ENCODE measurements at places on chromosomes 1 and 21.

DNA sequence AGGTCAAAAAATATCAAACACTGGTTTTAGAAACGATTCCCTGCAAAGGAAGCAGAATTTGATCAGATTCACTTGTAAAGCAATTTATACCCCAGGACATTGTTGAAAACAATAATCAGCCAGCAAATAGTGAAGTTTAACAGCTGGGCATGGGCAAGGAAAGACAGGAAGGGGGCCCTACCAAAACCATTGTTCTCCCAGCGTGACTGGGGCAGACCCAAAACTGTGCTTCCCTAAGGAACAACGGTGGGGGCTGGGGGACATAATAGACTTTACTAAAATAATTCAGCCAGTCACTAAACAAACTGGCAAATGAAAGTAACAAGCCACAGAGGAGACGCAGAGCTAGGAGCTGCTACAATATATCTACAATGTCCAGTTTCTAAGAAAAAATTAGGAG lies 100.2 kb downstream of the AHCTF1 start:
- no peak for DNase-seq

DNA sequence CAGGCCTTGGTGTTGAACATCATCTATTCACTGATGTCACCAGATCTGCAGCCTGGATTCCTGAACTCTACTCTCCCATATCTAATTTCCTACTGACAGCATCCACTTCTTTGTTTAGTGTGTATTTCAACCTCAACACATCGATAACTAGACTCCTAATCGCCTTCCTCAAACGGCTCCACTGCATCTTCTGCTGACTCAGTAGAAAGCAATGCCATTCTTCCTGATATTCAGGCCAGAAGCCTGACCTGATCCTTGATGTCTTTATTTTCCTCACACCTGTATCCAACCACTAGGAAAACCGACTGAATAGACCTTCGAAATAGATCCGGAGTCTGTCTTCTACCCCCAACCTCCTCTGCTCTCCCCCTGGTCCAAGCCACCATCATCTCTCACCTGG lies 466.9 kb downstream of the PCP4 start:
- DNase-seq: no peak

DNA sequence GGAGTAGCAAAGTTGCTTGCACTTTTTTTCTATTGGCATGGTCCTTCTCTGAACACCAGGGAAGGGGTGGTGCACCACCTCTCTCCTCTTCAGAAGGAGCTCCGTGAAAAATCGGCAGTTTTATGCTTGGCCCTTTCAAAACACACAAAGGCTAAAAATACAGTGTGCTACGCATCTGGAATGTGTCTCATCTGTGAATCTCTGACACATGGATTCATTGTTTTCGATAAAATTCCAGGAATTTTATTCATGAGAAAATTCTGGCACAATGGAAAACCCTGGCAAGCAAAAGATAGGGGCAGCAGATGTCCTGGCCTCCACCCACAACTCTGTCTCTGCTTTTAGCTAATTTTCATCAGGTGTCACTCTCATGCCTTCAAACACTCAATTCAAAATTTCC lies 42.9 kb downstream of the ERG start:
- DNase-seq: no peak

DNA sequence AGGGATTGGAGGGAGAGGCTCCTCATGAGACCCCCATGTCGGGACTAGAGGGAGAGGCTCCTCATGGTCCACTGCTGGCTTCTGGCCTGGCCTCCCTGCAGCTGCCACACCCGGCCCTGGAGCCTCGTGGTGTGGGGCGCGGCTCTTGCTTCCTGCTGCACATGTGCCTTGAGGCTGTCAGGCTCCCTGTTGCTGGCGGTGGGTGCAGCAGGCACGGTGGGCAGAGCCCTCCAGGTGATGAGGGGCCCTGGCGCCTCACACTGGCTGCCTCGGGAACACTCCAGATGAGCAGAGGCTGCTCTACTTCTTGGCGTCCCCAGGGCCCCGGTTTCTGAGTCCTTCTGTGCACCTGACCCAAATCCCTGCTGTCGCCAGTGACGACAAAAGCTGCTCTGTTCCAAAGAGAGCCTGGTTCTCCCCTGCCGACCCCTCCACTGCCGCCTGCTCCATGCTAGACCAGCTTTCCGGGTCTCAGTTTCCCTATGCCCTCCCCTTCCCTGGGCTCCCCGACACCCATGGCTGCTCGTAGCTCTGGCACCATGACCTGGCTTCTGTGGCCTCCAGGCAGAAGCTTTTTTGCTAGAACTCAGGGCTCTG lies 9.7 kb upstream of the ATAD3B start:
- no peak for DNase-seq

DNA sequence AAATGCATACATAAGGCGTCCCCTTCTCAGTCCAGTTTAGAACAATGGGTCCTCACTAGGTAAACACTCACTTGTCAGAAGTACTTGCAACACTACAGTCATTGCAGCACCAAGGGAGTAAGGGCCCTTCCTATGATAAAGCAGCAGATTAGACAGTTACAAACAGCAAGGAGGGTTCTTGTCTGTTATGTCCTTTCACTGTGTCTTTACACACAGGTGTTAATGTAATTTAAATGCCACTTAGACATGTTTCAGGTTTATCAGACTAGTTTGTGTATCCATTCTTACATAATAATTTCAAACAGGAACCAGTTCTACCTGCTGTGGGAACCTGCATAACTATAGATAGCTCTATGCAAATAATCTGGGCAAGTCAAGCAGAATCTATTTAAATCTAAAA lies 105.6 kb upstream of the USH2A start:
- DNase-seq: no peak

- no peak for DNase-seq
Measured at GRCh38 chr1:28171246-28171645, 5.2 kb downstream of the PTAFR start.

DNA sequence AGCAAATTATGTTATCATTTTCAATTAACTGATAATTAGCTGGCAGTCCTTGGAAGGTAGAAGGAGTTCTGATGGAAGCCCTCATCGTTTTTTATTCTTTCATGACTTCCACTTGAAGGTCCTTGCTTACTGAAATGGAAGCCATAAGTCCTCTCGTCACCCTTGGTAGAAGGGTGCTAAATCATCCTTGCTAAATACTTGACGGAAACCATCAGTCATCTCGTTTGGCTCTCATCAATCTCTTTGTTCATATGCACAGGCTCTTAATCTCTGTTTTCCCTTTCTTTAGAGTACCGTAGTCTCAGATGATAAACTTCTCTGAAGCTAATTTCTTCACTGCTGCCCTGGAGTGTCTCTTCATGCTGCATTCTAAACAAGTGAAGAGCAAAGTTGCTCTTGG lies 34.5 kb downstream of the UCK2 start:
- no peak for DNase-seq

DNA sequence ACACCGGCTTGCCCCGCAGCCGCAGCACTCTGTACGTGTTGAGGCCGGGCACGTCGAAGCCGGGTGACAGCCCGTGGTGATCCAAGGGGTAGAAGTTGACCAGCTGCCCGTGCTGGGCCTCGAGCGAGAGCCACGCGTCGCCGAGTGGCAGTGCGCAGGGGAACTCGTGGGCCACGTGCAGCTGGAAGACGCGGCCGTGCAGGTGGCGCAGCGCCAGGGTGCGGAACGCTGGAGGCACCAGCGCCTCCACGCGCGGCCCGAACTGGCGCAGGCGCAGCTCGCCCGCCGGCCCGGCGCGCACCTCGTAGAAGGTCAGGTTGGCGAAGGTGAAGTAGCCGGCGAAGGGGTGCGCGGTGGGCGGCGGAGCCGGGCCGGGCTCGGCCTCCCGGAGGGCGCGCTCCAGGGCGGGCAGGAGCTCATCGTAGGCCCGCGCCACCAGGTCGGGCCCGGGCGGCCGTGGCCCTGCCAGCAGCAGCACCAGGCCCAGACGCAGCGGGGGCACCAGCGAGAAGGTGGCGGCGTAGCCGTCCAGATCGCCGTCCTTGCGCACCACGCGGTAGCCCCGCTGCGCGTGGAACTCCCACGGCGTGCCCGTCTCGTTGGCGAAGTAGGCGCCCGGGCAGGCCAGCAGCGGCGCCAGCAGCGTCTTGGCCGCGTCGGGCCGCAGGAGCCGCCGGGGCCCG lies 19.5 kb downstream of the LACTBL1 start:
- no peak for DNase-seq

- no peak for DNase-seq
Measured at GRCh38 chr1:8568837-8569236, 248.6 kb downstream of the RERE start.

GRCh38 chr1:162165528-162165927 lies 96.0 kb downstream of the NOS1AP start:
- DNase-seq: no peak

DNA sequence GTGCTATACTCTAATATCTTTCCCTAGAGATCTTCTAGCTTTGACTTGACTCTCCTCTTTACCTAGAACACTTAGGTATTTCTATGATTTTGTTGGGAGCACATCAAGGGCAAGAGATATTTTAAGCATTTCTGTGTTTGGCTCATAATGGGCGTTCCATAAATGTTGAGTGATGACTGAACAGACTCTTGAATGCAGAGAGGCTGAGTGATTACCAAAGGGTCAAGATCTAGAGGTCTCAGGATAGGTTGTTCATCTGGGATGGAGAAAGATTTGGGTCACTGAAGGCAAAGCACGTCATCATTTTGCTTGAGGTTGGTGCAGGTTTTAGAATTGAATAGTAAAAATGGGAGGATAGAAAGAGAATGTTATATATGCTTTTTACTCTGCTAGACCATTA lies 705.4 kb upstream of the B3GALT2 start:
- DNase-seq: no peak

DNA sequence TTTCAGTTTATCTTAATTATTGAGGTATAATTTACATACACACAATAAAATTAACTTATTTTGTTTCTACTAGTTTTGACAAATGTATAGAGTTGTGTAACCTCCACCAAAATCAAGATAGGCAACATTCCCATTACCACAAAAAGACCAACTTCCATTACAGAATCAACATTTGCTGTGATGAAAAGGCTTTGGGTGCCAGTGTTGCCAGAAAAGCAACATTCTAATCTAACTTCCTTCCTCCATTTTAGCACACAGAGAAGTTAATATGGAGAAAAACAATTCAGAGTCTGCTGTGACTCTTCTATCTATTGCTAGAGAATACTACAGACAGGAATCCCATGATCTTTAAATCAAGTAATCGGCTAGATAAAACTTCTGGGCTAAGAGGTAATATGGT lies 245.3 kb downstream of the RERE start:
- DNase-seq: no peak

- DNase-seq: no peak
Measured at GRCh38 chr1:204268101-204268500, 54.3 kb upstream of the GOLT1A start.

GRCh38 chr1:162678439-162678838 lies 46.2 kb downstream of the DDR2 start:
- no peak for DNase-seq

GRCh38 chr1:99438656-99439230 lies 174.5 kb downstream of the PLPPR4 start:
- DNase-seq: no peak

GRCh38 chr1:113147073-113147625 lies 74.2 kb downstream of the LRIG2 start:
- DNase-seq: no peak

DNA sequence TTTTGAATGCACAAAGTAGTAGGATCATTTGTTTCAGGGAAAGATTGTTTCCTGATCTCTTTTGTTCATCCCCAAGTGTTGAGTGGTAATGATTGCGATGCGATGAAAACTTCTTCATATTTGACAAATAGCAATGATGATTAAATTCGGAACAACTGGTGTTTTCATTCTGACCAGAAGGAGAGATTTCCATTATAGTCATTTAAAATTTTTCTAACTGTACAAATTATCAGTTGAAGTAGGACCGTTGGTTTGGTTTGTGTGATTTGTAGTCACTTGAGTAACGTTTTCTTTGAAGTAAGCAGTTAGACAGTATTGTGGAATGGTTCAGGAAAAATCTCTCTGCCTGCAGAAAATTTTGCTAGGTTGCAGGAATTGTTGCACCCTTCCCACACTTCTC lies 5.9 kb downstream of the NFYC start:
- DNase-seq: no peak

GRCh38 chr1:151547119-151547899 lies 7.2 kb downstream of the TUFT1 start:
- DNase-seq: no peak

DNA sequence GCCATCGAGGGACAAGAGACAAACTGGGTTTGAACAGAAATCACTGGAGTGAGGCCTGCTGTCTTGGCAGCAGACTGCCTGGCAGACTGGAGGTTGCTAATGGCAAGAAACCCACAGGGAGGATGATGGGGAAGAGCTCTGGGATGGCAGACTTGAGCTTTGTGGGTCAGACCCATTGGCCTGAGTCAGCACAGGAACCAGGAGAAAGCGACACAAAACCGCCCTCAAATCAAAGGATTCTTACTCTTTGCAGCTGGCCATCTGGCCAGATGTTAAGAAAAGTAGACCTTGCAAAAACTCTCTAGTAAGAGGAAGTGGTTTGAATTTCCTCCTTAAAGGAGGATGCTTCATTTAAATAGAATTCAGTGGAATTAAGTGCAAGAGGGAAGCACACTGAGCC lies 195.2 kb upstream of the JUN start:
- DNase-seq: no peak

DNA sequence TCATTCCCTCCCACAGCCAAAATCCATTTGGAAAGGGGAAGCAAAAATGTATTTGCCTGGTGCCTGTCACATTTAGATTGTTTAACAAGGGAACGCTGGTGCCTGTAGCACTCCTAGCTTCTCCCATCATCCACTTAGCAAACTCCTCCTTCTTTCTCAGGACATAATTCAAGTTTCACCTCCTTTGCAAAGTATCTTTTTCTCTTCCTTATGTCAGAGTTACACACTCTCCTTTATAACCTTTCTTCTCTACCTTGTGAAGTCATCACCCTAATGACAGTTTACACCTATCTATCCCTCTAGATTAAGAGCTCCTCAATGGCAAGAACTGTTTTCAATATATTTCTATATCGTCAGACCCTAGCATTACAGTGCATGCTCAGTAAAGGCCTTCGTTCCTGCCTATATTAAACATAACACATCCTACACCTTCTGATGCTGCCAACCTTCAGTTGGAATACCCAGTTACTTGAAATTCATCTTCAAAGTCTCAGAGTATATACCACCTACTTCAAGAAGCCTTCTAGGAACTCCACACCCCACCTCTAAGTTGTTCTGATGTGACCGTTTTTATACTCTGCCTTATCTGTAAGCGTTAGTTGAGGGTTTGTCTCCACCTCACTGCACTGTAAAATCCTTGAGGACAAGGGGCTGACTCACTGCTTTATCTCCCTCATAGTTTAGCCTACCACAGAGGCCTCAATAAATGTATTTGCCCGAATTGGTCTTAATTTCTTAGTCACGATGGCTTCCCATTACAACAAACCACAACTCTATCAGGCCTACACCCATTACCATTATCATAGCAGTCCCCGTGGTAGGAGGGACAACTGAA lies 1.0 kb upstream of the EPS15 start:
- no peak for DNase-seq

DNA sequence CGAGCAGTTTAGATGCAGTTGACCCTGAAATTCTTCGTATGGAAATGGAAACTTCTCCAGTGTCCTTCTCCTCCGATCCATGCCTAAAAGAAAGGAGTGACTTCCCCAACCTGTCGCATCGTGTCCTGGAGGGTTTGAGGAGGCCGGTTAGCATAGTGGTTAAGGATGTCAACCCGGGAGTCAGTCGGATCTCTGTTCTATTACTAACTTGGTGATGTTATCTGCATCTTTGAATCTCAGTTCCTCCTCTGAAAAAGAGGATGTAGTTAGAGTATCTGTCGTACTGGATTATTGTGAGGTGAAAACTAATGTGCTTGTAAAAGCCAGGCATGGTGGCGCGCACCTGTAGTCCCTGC lies 684 bp downstream of the ZBTB8B start:
- DNase-seq: no peak

Measured in cerebellar nuclear complex (tissue), 1 donor.